Stimulated activated CD8-positive, alpha-beta memory T cell treated with anti-CD3 and anti-CD28 coated beads, Interleukin-4, amount 100 ng/mL, for 1 hour (primary cell): ENCODE measurements at places on chromosomes 2 and 18.

DNA sequence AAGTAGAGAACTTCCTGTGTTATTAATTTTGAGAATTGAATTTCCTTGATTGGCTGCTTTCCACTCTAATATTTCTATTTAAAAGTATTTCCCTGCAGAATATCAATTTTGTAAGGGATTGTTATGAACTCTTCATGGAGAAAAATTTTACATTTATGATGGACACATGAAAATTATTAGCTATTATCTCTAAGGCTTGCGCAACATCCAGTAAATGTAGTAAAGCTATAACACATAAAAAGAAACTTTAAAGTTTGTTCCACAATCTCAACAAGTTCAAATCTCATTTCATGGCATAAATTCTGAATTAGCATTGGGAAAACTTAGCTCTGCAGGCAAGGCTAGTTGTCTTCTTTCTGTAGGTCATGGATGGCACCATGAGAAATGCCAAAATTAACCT lies 4.2 kb upstream of the EML4 start:
- no peak for DNase-seq

GRCh38 chr2:98480598-98480997 lies 35.9 kb downstream of the INPP4A start:
- no peak for DNase-seq

DNA sequence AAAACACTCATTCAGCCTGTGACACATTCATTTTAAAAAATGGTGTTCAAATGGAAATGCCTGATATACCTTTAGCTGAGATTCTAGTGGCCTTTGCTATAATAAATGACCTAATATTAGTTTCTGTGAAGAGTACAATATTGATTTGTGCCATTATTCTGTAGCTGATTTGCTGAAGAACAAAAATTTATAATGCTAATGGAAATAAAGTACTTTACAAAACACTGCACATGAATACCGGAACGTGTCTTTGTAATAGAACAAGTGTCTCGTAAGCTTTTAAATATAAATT lies 138.7 kb downstream of the WDR7 start:
- no peak for DNase-seq

DNA sequence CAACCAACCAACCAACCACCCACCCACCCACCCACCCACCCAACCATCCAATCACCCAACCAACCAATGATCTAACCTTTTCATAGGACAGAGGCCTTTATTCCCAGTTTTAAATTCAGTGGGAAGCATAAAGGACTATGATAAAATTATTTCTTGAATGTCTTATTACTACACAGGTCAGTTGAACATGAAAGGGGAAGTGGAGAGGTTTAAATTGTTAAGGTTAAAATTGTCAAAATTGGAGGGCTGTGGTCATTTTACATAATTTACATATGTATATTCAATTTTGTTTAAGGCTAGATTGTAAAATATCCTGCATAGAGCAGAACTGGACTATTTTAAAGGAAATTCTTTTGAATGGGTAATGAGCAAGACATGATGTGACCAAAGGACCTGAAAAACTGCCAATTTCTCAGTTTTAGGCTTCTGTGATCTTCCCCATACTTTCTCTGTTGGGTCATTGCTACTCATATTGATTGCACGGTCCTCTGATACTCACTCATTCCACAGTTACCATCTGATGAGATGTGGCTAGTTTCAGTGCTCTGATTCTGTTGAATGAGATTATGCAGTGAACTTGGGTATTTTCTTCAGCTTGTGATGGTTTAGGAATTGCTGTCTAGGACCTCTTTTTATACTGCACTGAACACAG lies 127.4 kb downstream of the PLCL1 start:
- DNase-seq: no peak

DNA sequence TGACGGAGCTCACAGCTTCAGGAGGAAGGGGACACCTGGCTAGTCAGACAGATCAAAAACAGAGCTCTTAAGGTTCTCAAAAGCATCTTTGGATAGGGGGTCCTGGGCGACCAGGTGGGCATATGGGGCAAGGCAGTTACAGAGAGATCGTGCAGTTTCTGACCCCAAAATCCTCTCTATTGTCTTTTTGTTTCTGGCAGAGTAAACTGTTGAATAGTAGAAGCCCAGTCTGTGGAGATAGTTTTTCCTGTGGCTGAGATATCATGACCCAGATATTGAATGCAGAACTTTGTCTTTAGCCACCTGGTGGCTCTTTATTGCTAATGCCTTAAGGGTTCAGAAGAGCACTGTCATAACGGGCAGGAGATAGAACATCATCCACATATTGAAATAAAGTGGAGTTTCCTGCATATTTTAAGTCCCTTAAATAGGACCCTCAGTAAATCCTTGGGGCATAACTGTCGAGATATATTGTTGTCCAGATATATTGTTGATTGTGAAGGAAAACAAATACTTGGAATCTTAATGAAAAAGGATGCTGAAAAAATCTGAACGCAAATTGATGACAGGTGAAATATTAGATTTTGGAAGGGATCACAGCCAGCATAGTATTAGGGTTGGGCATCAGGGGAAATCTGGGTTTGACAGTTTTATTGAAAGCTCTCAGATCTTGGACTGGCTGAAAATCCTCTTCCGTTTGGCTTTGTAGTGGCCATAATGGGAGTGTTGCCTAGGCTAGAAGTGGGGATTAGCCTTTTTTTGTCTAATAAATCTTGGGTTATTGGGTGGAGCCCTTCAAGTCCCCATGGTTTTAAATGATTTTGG lies 14.1 kb upstream of the ZDBF2 start:
- DNase-seq: no peak

DNA sequence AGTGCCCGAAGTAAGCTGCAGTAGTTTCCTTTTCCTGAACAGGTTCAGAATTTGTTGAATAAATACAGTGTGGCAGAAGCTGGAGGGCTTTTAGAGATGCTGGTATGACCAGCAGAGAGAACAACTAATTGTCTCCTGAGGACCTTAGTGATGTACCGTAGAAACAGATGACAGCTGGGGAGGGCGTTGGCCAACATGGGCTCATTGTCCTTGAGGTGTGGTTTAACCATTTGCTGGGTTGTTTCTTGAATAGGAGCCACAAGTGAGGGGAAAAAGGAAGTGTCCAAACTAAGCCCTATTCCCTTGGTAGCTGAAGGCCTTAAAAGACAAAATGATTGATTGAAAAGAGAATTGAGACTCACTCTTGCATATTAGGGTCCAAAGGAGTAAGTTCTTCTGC lies 11.7 kb upstream of the FAM228A start:
- no peak for DNase-seq

GRCh38 chr2:60641811-60642788 lies 88.6 kb upstream of the BCL11A start:
- no peak for DNase-seq

GRCh38 chr2:76050196-76050595 lies 339.5 kb upstream of the GCFC2 start:
- no peak for DNase-seq
